ENCODE measurements at places on chromosomes 6 and 20.

- DNase-seq, result no peak
These were observed 94.2 kb downstream of the RREB1 start for GRCh38 chr6:7201732-7202541.

DNA sequence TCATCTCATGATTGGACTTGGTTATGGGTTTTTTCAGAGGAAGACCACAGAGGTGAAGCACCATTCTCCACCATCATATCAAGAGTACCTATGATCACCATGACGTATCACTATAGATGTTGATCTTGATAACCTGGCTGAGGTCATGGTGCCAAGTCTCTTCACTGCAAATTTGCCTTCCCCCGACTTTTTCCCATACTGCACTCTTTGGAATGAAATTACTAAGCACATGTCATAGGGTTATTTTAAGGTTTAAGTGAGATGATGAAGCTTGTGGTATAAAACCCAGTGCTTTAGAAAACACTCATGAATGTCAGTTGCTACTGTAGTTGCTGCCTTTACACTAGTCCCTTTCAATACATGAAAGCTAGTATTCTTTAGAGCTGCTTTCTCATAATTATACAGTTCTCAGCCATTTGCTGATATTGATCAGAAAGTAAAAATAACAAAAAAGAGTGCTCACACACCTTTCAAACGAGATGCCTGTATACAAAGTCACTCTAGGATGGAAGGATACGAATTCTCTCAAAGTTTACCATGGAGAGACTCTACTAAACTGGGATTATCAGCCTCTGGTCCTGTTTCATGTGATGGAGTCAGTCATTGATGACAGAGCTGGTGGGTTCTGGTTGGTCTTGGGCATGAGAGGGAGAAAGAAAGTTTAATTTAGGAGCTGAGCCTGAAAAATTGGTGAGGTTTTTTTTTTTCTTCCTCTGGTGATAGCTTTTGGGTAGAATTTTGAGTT lies 228.1 kb downstream of the PRL start:
- DNase-seq, result no peak

GRCh38 chr20:24673678-24674570 lies 204.5 kb downstream of the SYNDIG1 start:
- DNase-seq, result no peak

- DNase-seq, result no peak
These were observed 21.5 kb downstream of the GSTA3 start for GRCh38 chr6:52887910-52888524.

GRCh38 chr20:53838311-53838868 lies 232.0 kb downstream of the BCAS1 start:
- DNase-seq, result no peak

- DNase-seq, result no peak
These were observed 1.7 kb downstream of the CAP2 start for GRCh38 chr6:17395112-17395511.

DNA sequence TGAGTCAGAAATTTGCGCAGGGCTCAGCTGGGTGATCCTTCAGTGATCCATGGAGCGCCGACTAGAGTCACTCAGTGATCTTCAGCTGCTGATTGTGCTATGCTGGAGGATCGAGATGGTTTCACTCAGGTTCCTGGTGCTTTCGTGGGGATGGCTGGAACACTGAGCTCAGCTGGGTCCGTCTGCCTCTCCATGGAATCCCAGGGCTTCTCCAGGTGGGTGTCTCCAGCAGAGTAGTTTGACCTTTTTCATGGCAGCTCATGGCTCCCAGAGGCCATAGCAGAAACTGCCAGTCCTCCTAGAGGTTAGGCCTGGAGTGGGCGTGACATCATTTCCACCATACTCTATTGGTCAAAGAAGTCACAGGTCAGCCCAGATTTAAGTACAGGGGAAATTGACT lies 88.8 kb upstream of the SIRPA start:
- no peak for DNase-seq

GRCh38 chr6:50823094-50823920 lies 4.6 kb downstream of the TFAP2B start:
- no peak for DNase-seq

GRCh38 chr6:113825781-113826180 lies 31.4 kb upstream of the MARCKS start:
- DNase-seq, result no peak

DNA sequence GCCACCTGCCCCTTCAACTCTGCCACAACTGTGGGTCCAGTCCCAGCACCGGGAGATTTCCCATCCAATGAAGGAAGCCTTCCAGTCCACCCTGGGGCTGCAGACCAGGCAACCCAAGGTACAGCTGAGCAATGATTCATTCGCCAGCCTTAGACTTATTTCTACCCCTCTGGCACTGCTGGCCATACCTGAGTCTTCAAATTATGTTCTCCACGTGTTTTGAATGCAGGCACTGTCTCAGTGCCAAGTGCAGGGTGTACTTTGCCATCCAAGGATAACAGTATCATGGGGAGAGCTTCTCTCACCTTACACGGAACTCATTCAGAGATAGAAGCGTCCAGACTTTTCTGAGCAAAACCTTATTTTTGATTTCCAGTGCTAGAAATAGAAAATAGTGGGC lies 175.6 kb downstream of the ZFP64 start:
- no peak for DNase-seq

DNA sequence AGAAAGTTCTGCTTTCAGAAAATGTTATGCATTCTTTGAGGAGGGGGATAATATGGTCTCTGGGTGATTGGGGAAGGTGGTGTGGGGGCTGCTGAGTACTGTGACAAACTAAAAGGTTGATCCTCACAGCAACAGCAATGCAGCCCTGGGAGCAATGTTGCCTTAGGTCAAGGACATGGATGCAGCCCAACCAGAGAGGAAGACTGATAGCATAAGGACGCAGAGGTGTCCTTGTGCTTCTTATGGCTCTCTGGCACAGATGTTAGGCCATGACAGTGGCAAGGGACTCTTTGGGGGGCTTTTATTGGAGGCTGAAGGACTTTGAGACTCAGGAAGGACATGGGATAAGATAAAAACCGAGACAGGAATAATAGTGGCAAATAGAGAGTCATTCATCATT lies 186.2 kb upstream of the PHACTR1 start:
- DNase-seq, result no peak

DNA sequence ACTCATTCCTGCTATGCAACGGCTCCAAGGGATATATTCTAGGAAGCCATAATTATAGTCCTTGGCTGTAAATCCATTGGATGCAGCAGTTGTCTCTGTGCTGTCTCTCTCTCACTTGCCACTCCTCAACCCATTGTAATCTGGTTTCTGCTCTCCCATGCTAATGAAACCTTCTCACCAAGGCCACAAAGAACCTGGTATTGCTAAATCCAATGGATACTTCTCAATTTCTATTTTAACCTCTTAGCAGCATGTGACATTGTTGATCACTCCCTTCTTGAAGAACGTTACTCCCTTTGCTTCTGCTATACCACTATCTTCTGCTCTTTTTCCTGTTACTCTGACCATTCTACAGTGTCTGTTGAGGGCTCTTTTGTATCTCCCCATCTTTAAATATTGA lies 39.8 kb upstream of the GCLC start:
- DNase-seq, result no peak

GRCh38 chr20:32763202-32764004 lies 1.2 kb downstream of the DNMT3B start:
- DNase-seq, result peak; percentile 13

DNA sequence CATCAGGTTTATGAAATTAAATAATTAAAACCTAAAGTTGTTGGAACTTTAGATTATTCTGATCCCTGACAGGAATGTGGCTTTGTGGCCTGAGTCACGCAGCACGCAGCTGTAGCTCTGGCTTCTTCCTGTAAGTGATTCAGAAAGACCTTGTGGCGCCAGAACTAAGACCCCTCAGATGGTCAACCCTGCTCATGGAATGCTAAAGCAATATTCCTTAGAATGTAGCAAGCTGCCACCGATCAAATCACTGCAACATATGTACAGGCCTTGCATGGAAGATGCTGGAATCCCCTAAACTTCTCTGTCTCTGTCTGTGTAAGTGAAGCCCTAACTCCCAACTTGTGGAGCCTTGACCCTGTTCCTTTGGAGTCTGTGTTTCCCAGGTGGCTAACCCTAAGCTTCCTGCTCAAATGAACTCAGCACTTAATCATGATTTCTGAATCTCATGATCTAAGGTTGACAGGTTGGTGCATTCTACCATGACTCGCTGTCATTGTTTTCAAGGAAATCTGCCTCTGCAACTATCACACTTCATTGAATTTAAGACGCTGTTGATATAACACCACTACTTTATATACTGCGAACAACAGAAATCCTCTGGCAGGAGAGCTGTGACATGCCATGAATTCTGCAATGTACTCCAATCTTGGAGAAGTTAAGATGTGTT lies 111.2 kb upstream of the CST7 start:
- DNase-seq, result no peak

DNA sequence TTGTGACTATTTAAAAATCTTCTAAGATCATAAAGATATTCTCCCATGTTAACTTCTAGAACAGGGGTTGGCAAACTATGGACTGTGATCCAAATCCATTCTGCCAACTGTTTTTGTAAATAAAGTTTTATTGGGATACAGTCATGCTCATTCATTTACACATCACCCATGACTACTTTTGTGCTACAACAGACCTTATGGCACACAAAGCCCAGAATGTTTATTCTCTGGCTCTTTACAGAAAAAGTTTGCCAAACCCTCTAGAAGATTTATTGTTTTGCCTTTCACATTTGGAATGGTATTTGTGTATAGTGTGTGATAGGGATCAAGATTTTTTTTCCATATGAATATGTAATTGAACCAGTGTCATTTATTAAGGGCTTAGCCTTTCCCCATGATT lies 341.7 kb downstream of the CD83 start:
- DNase-seq, result no peak

DNA sequence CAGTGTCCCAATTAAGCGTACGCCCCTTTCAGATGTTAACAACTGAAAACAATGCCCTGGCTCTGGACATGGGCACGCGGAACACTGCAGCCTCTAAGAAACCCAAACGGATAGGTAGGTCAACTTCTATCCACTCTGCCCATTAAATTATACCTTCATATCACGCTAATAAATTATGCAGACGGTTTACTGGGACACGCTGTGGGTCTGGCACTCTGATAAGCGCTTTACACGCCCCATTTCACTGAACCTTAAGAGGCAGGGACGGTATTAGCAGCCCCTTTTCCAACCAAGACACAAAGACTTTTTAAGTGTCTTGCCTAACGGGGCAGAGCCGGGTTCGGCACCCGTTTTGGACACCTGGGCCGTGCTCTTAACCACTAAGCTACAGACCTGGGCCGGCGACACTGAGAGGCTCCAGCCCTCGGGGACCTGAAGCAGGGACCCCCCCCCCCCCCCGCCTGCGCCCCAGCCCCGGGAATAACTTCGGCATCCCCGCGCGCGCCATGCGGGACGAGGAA lies 744 bp downstream of the STAU1 start:
- no peak for DNase-seq

GRCh38 chr20:45948742-45949541 lies 14.5 kb downstream of the PCIF1 start:
- no peak for DNase-seq

DNA sequence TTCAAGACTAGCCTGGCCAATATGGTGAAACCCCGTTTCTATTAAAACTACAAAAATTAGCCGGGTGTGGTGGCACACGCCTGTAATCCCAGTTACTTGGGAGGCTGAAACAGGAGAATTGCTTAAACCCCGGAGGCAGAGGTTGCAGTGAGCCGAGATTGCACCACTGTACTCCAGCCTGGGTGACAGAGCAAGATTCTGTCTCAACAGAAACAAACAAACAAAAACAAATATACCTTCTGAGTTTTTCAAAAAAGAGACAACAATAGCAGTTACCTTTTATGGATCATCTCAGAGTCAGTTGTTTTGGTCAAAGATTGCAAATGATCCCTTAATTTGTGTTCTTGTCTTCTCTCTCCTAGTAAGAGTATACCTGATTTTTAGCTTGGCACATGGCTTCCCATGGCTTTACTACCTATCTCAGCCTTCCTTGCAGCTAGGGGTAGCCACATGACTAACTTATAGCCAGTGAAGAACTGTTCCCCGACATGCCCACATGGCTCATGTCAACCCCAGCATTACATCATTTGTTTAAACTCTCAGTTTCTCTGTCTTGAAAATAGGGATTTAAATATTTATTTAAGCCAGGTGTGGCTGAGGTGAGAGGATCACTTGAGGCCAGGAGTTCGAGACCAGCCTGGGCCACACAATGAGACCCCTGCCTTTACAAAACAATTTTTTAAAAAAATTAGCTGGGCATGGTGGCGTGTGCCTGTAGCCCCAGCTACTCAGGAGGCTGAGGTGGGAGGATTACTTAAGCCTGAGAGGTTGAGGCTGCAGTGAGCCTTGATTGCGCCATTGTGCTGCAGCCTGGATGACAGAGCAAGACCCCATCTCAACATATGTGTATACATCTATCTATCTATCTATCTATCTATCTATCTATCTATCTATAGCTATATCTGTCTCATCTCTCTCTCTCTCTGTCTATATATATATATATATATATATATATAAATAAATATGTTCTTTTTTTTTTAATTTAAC lies 25.0 kb upstream of the SLC9A8 start:
- no peak for DNase-seq

DNA sequence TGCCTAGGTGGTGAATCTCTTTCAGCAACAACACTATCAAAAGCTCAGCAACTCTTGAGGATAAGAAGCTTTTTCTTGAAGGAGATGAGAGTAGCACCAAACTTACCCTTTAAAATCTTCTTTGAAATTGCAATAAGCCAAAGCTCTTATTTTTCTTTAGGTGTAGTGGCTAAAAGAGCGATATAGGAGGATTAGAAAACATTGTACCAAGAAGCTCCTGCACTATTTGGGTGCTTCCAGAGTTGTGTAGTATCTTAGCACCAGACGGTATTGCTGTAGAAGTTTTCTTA lies 1.2 kb downstream of the FUT9 start:
- DNase-seq, result no peak

DNA sequence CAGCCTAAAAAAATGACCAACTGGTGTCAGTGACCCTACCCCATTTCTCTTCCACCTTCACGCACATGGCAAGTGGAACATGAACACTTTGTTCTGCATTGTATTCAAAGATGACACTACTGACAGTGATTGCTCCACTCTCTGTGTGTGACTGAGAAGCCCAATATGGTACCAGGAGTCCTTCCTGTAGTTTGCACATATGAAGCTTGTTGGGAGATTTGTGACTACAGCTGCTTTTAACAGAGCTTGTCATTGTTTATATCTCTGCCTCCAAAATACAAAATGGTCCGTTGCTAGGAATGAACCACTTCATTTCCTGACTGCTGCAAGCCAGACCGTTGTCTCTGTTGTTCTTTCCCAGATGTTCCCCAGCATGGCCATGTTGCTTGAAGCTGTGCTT lies 140.3 kb upstream of the TCF21 start:
- no peak for DNase-seq
